ENCODE measurements at places on chromosomes 4 and X.

- DNase-seq = peak; percentile 72
Observed at GRCh38 chrX:15789979-15790768, at the start of gene ZRSR2. TSS of gene ZRSR2 (plus strand) at chrX:15790484. CDS start at chrX:15790496, 12 bp downstream.

GRCh38 chr4:151198748-151199147, 78.2 kb upstream of the PRSS48 start:
- no peak for DNase-seq

DNA sequence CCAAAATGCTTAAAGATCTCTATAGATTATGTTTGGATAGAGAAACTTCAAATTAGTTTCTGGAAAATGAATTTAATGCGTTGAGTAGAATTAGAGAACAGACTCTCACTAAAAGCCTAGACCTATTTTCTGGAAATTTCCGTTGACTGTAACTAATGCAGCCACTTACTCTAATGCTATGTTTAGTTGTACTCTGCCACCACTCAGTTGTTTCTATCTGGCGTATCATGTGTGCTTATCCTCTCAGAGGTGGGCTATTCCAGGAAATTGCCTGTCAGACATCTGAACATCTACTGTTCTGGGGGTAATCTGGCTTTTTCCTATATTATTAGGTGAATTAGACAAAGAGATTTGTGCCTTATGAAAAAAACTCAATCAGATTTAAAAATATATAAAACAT, 347.1 kb upstream of the FSTL5 start:
- no peak for DNase-seq

DNA sequence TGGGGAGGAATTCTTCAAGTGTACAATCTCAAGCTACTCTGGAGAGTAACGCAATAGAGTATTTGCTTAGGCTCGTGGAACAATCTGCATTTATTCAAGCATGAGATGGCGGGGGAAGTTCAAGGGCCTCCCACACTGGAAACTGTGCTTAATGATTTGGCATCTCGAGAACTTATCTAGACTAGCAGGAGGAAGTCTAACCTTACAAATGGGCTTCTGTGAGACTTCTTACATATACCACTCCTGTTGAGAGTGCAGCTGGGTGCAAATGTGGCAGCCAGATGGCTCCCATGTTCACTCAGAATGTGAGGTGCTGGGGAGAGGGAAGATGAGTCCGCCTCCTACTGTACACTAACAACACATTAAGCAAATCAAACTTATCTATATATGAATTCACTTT, 29.3 kb upstream of the PTPN13 start:
- DNase-seq = no peak

GRCh38 chr4:43126595-43126994, 234.1 kb downstream of the GRXCR1 start:
- no peak for DNase-seq

DNA sequence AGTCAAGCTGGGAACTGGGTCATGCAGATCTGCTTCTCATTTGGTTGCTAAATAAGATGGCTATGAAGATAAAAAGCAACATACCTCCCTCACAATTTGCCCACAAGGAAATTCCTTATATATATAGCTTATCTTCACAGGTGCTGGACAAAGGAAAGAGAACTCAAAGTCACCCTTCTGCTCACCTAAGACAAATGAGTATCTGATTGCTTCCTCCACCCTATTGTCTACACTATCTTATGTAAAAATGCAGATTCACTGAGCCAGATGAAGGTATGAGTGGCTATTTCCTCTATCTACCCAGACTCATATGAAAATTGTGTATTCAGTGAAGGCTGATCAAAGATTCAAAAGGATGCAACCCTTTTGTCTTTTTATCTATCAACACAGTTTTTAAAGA, 50.8 kb downstream of the CHM start:
- no peak for DNase-seq

DNA sequence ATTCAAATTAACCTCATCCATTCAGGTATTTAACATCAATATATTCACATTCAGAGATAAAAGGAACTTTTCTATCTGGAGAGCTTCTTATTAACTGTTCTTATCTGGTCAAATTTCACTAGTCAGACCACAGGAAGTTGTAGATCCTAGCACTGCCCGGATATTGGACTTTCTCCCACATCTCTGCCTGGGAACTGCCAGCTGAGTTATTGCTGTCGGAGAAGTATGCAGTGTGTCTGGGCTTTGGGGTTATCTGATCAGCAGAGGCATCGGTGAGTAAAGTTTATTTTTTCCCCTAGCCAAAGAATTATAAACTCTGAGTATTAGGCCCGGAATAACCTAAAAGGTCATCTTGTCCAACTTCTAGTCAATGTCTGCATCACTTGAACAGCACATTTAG, 45.1 kb downstream of the OR13H1 start:
- no peak for DNase-seq

DNA sequence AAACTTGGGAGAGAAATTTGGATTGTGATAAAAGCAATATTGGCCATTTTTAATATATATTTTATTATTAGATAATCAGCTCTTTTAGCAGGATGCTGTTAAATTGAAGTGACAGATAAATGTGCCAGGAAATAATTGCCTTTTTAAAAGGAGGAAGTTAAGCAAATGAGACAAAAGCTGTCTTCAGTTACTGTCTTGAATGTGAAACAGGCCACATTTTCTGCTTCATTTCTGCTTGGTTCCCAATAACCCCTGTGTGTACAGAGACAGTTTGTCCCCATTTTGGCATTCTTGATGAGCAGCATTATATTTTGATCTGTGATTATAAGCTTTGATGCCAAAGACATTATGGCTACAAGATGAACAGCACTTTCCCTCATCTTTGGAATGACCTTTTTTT, 953 bp downstream of the EPGN start:
- no peak for DNase-seq

- DNase-seq = no peak
Observed at GRCh38 chr4:163866728-163867315, 372.3 kb downstream of the TMA16 start.

DNA sequence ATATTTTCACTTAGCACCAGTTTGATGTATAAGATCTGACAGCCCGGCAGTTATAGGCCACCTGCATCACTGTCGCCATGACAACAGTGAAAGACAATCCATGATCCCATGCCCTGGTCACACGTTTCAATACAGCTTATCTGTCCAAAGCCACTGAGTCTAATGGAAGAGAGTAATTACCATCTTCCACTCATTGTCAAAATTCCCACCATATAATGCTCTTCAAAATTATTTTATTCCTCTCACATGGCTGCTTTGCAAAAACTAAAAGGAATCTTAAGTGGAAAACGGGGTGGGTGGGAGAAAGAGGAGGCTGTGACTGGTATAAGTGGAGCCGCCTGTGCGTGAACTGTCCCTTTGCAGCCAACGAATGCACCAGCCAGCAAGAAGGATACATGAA, 44.2 kb downstream of the MAML3 start:
- DNase-seq = no peak

Measured in gastrocnemius medialis (tissue), 4 donors.